Inflammatory macrophage treated with lipopolysaccharide for 4 hours (primary cell): ENCODE measurements at places on chromosomes 4 and X.

- DNase-seq, result no peak
These were observed 179.5 kb downstream of the HS6ST2 start for GRCh38 chrX:132778917-132779316.

DNA sequence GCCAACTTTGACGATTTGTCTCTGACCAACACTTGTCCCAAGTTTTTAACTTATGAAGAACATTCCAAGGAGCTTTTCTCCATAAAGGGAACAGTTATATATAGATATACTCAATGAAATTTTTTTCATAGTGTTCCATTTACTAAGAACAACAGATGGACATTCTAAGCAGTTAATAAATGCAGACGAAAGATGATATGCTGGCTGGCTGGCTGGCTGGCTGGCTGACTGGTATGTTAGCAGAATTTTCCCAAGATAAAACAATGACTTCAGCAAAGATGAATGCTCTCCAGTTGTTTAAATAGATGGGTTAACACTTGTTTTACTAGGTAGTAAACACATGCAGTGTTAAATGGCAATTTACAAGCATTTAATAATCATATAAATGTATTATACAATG lies 62.2 kb downstream of the SPANXN3 start:
- DNase-seq, result no peak

DNA sequence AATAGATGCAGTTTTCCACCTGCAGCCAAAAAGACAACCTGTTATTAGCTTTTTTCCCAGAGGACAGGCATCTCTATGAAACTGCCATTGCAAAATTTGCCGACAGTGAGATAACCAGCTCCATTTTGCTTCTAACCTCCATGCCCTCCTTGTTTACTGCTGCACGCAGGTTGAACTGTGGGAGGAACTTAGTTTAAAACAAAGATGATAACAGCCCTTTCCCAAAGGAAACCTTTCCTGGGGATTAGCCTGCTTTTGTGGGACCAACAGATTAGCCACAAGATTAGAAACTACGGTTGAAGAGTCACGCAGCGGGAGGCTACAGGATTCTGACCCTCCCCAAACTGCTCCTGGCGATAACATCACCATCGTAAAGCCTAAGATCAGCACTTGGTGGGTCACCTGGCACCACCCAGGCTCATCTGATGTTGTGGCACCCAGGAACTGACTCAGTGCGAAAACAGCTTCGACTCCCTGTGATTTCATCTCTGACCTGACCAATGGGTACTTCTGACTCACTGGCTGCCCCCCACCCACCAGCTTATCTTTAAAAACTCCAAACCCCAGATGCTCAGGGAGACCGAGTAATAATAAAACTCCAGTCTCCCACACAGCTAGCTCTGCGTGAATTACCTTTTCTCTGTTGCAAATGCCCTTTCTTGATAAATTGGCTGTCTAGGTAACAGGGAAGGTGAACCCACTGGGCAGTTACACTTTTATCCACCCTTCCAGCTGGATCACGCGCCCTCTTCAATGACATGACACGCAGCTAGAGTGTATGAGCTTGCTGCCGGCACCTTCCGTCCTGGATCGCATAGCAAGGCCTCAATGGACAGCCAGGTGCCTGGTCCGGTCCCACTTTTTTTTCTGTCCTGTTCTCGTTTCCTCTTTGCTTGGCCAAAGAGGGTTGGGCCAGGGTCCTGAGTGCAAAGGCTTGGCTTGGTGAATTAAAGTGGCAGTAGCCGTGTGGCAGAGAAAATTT lies 27.2 kb downstream of the NOP14 start:
- DNase-seq, result peak; percentile 25

DNA sequence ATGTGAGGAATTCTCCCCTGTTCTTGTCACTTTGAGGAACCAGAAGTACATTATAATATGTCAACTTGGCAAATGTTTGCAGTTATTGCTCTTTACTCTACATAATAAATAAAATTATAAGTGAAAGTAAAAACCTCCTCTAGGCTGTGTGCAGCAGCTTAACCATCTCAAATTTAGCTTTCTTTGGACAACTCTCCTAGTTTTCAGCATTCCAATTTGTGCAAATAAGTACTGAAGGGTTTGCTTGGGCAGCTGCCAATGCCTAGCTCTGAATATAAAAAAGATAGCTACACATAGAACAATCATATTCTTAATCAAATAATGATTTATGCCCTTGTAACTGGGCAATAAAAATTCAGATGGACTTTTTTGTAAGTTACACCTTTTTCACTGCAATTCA lies 82.5 kb downstream of the GASK1B start:
- DNase-seq, result no peak

DNA sequence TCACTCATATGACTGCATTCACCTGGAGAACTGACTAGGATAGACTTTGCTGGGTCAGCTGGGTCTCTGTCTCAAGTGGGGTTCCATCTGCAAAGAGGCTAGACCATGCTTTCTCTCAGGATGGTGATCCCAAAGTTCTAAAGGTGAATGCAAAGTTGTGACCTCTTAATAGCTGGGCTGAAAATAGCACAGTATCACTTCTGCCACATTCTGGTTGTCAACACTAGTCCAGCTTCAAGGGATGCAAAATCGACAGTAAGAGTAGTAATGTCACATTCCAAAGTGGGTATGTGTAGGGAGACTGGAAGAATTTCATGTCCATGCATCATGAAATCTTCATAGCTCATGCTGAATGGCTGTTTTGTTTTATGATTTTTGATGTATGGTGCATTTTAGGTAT lies 414.6 kb downstream of the PCDH7 start:
- DNase-seq, result no peak

GRCh38 chr4:75561789-75562188 lies 5.9 kb downstream of the ODAPH start:
- no peak for DNase-seq
